Naive thymus-derived CD8-positive, alpha-beta T cell (primary cell): ENCODE measurements at places on chromosomes 7 and 10.

GRCh38 chr10:88091490-88092061 is 228.2 kb downstream of the PTEN start:
- peak; percentile 82 for DNase-seq

- DNase-seq, result no peak
These were observed 65.3 kb downstream of the FRMPD2 start for GRCh38 chr10:48209241-48209640.

GRCh38 chr7:74325210-74325565 is 36.0 kb downstream of the CLIP2 start:
- DNase-seq, result no peak

- no peak for DNase-seq
These were observed 118.6 kb upstream of the PRSS58 start for GRCh38 chr7:142376356-142376997.

- no peak for DNase-seq
These were observed 153.1 kb upstream of the MEOX2 start for GRCh38 chr7:15839416-15840100.

DNA sequence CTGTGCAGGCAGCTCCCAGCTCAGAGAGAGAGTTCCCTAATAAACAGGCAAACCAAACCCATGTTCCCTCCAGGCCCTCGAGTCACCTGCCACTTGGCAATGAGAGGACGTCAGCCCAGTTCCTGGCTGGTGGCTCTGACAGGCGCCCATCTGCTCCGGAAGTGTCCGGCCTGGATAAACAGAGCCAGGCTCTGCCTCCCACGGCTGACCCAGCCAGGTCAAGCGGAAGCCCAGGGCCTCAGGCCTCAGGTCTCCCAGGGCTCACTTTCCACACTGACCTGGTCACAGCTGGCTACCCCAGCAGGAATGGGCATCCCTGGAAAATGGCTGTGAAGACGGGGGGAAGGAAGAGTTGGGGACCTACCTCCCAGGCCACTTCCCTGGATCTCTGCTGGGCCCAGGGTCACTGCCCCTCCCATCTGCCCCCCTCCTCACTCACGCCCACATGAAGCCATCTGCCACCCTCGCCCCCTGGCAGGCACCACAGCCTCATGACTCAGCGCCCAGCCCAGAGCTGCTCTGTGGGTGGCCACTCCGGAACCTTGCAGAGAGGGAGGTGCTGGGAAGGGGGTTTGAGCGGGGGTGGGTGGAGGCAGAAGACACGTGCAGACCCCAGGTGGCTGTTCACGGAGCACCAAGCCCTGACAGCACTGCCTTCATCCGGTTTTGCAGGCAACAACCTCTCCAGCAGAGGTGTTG is 37.4 kb upstream of the DUSP5 start:
- DNase-seq, result no peak

DNA sequence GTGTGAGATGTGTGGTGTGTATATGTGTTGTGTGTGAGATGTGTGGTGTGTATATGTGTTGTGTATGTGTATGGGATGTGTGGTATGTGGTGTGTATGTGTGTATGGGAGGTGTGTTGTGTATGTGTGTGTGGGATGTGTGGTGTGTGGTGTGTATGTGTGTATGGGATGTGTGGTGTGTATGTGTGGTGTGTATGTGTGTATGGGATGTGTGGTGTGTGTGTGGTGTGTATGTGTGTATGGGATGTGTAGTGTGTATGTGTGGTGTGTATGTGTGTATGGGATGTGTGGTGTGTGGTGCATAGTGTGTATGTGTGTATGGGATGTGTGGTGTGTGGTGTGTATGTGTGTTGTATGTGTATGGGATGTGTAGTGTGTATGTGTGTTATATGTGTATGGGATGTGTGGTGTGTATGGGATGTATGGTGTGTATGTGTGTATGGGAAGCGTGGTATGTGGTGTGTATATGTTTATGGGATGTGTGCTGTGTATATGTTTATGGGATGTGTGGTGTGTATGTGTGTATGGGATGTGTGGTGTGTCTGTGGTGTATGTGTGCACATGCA is 30.8 kb downstream of the IKZF1 start:
- DNase-seq, result no peak

- no peak for DNase-seq
These were observed 16.1 kb downstream of the OGDH start for GRCh38 chr7:44622342-44623151.

DNA sequence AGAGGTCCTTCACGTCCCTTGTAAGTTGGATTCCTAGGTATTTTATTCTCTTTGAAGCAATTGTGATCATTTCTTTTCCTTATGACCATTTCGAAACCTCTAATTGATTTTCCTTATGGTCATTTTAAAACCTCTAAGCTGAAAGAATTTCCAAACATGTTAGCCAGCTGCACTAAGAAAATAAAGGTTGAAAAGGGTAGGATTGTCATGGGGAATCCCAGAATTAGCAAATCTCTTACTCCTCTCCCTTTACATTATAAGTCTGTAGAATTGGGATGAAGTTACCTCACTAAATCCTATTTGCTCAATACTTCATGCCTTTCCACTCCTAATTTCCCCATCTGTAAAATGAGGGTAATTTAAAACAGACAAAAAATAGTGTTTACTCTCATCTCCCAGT is 79.5 kb downstream of the FAM185A start:
- no peak for DNase-seq

DNA sequence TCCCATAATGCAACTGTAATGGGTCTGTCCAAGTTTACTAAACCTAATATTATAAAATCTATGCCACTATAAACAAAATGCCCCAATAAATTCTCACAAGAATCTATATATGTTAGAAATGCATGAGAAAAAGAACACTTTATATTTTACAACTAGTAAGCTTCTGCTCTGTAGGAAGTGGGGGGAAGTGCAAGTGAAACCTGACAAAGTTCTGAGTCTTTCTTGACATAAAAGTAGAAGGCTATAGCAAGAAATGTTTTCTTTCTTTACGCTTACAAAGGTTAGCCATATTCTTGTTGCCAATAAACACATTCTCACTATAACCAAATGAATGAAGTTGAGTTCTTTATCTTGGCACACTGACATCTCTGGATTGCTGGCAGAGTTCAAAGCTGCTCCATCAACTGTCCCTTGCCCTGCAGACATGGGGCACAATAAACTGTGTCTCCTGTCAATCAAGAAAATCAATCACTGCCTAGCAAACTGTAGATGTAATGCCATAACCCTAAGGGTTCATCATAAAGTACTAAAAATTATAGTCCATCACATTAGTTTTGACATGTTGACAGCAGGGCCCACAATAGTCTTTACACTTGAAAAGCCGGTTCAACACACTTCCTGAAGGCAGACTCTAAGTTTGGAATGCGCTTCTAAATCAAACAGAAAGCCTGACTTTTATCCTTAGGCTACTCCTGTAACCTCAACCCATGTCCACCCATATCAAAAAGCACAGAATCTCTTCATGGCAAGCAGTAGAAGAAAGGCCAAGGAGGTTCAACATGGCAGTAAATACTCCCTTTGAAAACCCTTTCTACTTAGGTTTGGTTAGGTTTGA is 58.6 kb downstream of the TPK1 start:
- DNase-seq, result no peak

- DNase-seq, result no peak
These were observed 15.4 kb upstream of the GIMAP8 start for GRCh38 chr7:150435047-150435389.

- no peak for DNase-seq
These were observed 281.7 kb downstream of the NEBL start for GRCh38 chr10:20615395-20615794.

GRCh38 chr10:68721673-68722335 is 765 bp downstream of the CCAR1 start:
- peak; percentile 27 for DNase-seq

GRCh38 chr10:12027539-12027938 is 15.1 kb downstream of the UPF2 start:
- no peak for DNase-seq

DNA sequence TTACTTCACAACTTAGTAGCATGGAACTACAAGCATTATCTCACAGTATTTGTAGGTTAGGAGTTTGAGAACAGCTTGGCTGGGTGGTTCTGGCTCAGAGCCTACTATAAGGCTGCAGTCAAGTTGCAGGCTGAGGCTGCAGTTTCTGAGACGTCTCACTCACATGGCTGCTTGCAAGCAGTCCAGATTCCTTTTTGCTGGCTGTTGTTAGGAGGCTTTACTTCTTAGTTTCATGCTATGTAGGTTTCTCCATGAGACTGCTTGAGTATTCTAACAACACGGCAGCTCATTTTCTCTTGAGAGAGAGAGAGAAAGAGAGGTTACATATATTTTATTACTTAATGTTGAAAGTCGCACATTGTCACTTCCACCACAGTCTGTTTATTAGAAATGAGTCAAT is 1073.9 kb downstream of the NXPH1 start:
- DNase-seq, result no peak

- DNase-seq, result no peak
These were observed 52.9 kb downstream of the RELN start for GRCh38 chr7:103936558-103936957.

DNA sequence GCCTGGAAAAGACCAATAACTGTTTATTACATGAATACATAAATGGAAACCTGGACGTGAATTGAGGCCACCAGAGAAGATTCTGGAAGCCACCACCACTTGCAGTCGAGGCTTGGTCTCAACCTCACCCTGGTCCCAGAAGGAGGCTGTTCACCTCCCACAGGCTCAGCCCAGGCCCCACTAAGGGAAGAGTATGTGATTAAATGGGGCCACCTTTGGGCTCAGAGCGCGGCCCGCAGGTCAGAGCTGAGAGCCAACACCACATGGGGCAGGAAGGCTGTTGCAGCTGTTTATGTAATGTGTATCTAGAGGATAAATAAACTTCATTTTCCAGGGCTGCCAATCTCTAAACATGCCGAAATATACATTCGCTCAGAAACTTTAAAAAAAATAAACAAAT is 17.6 kb upstream of the FGFR2 start:
- no peak for DNase-seq

- DNase-seq, result no peak
These were observed 33.9 kb downstream of the PAX2 start for GRCh38 chr10:100779329-100779728.

GRCh38 chr10:102421507-102421756 is 796 bp downstream of the FBXL15 start:
- DNase-seq, result no peak

GRCh38 chr10:44928462-44928861 is 17.3 kb downstream of the TMEM72 start:
- DNase-seq, result no peak

- no peak for DNase-seq
These were observed 19.1 kb downstream of the CTBP2 start for GRCh38 chr10:125141150-125141859.

DNA sequence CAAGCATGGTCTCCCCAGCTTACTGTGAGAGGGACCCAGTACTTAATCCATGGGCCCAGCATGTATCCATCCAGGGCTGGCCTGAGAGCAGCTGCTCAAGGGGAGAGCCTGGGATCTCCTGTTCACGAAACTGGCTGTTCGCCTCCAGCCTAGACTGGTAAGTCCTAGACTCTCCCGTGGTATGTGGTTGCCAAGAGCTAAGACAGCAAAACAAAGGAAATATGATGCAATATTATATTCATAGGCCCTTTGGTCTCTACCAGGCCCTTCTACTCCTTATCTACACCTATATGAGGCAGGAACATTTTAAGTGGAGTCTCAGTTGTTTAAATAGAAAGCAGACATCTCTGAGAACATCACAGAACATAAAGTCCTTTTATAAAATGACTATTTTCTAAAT is 28.9 kb upstream of the STK17A start:
- peak; percentile 17 for DNase-seq
